ENCODE measurements at places on chromosomes 5 and 9. TPM values are rescaled to one million over a fixed set of nuclear protein-coding genes. Genes with fewer than 3 reads are reported as not detected.

MED7 gene
- 13.9 TPM for total RNA-seq

- H3K27ac ChIP-seq: no peak overlapping the region
- DNase-seq: peak; percentile 41
- H3K36me3 ChIP-seq: peaks cover 39% of the 10 kb centered on the region
- no peaks in the 10 kb centered on the region for H3K4me1 ChIP-seq
- no peak overlapping the region for H3K4me3 ChIP-seq
Observed at GRCh38 chr9:128625391-128626146, 31.1 kb downstream of the DYNC2I2 start.

GRCh38 chr5:96946381-96946780, 10.5 kb downstream of the LNPEP start:
- H3K4me3 ChIP-seq: no peak overlapping the region
- no peaks in the 10 kb centered on the region for H3K4me1 ChIP-seq

GRCh38 chr5:72543365-72543764, 36.2 kb upstream of the ZNF366 start:
- no peaks in the 10 kb centered on the region for H3K36me3 ChIP-seq
- DNase-seq: no peak
- no peak overlapping the region for H3K27ac ChIP-seq
- no peaks in the 10 kb centered on the region for H3K27me3 ChIP-seq
- no peak overlapping the region for H3K4me3 ChIP-seq

DNA sequence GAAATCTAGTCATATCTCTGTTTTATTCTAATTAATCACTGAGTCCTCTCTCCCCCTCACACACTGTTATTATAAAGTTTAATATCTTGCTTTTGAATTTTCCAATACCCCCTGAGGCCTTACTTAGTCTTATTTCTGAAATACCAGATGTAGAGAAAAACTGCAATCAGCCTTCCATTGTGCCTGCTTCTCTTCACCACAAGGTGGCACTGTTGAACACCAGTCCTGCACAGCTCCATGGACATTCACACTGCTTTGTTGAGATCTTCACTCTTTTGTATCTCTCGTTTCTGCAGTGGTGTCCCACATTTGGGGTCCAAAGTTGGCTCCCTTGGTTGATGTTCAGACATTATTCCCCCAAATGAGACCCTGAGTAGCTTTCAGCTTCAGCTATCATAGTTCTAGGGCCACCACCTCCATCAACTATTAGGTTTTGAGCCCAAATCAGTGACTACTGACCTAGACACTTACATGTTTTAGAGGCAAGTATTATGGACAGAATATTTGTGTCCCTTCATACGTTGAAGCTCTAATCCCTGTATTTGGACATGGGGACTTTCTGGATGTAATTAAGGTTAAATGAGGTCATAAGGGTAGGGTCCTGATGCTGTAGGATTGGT, 24.3 kb downstream of the BOD1 start:
- no peak overlapping the region for H3K27ac ChIP-seq
- H3K4me1 ChIP-seq: no peaks in the 10 kb centered on the region
- H3K4me3 ChIP-seq: no peak overlapping the region

GM2A gene
- 22.0 TPM for total RNA-seq

DNA sequence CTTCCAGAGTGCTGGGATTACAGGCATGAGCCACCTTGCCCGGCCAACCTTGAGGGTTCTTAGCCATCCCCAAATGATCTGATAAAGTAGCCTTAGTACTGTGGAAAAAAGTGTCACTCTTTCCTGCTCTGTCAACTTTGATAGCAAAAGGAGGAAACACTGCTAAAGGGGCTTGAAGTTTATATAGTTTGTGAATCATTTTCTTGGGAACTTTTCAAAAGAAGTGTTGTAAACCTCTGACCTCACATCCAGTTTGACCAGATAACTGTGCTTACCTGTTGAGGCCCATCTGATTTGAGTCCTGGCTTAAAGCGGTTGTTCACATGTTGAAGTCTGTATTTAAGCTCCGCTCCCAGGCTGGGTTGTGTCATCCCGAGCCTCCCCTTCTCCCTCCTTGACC, 303.3 kb downstream of the DOCK8 start:
- H3K36me3 ChIP-seq: no peaks in the 10 kb centered on the region
- H3K4me1 ChIP-seq: peaks cover 6% of the 10 kb centered on the region
- H3K4me3 ChIP-seq: no peak overlapping the region
- H3K27me3 ChIP-seq: no peaks in the 10 kb centered on the region
- no peak for DNase-seq

DNA sequence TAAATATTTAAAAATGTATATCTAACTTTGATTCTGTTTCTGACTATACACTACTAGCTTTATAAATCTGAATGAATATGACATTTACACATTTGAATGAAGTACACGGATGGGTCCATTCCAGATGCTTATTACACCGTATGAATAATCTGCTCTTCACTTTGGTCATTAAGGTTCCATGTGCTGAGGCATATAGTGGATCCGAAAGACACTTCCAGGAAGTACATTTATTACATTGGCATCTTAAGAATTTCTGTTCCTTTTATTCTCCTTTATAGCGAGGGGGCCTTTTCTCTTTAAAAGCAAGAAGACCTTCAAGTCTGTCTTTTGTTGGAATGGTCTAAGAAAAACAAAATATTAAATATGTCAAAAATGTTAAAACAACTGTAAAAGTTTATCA, 147.6 kb downstream of the AUH start:
- DNase-seq: no peak
- H3K27ac ChIP-seq: no peak overlapping the region
- H3K4me3 ChIP-seq: no peak overlapping the region
- H3K4me1 ChIP-seq: no peaks in the 10 kb centered on the region

Measured in colonic mucosa (tissue), 4 donors.